ENCODE measurements at places on chromosomes 12 and 14. TPM values are rescaled to one million over a fixed set of nuclear protein-coding genes. Genes with fewer than 3 reads are reported as not detected.

FSCB gene
- not detected for polyA plus RNA-seq

ISM2 gene
- polyA plus RNA-seq: not detected

JPH4 gene
- polyA plus RNA-seq: 9.4 TPM

ACOT6 gene
- polyA plus RNA-seq: 0.17 TPM

SMCO2 gene
- polyA plus RNA-seq: 0.57 TPM

MMP17 gene
- polyA plus RNA-seq: 16.5 TPM

SELPLG gene
- 3.3 TPM for polyA plus RNA-seq

RASSF9 gene
- 1.1 TPM for polyA plus RNA-seq

INHBC gene
- polyA plus RNA-seq: not detected

KLRC4 gene
- polyA plus RNA-seq: not detected

ANKS1B gene
- 1.3 TPM for polyA plus RNA-seq
